Ureter (tissue), 1 donor: ENCODE measurements at places on chromosomes 1 and 21. TPM values are rescaled to one million over a fixed set of nuclear protein-coding genes. Genes with fewer than 3 reads are reported as not detected.

PTPN7 gene
- 4.2 TPM for total RNA-seq

C1orf167 gene
- 0.68 TPM for total RNA-seq

- no peak for DNase-seq
Measured at GRCh38 chr1:17485281-17485680, 45.8 kb upstream of the RCC2 start.

GRCh38 chr1:22075718-22076117 is 23.2 kb downstream of the CDC42 start:
- DNase-seq = no peak

PIGM gene
- total RNA-seq = 11.1 TPM

DNA sequence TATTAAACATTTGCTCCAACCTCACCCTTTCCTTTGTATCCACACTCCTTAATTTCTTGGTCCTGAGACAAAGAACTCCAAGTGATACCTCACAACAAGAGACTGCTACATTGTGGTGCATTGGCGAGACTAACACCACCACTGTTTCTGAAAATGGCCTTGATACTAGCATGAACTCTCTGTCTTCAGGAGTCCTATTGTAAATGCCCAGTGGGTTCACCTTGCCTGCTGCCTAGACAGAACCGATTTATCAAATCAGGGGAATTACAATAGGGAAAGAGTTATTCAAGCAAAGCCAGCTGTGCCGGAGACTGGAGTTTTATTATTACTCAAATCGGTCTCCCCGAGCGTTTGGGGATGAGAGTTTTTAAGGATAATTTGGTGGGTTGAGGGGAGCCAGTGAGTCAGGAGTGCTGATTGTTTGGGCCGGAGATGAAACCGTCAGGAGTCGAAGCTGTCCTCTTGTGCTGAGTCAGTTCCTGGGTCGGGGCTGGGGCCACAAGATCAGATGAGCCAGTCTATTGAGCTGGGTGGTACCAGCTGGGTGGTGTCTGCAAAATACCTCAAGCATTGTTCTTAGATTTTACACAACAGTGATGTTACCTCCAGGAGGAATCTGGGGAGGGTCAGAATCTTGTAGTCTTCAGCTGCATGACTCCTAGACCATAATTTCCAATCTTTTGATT is 83.1 kb downstream of the DESI2 start:
- DNase-seq = no peak

DNA sequence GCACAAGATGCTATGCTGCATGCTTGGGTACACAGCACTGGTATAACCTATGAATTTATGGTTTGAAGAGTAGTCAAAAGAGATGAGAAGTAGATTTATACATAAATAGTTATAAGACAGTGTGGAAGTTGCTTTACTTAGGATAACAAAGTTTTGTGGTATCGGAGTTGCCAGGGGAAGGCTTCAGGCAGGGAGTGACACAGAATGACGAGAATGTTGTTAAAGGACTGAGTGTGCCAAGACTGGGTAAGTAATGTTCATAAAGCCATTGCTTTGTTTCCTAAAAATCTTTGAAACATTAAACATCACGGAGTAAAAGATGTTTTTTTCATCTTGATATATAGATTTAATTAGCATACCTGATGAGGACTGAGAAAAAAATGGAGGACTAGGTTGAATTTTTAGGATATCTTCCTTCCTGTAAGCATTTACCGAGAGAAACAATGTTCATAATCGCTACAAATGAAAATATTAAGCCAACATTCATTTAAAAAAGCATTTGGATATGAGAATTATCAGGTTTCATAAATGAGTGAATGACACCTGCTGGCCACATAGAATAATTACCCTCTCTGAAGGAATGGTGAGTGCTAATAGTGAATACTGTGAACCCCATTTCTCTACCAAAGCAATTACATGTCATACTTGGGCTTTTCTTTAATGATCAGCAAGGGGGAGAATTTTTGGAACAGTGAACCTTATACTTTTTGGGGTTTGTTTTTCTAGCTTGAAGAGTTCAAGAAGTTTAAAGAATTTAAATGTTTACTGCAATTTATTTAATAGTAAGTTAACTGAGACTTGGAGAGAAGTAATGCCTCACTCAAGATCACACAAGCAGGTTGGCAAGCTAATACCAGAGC is 28.4 kb downstream of the EXTL2 start:
- DNase-seq = no peak

OPRD1 gene
- total RNA-seq = not detected

DNA sequence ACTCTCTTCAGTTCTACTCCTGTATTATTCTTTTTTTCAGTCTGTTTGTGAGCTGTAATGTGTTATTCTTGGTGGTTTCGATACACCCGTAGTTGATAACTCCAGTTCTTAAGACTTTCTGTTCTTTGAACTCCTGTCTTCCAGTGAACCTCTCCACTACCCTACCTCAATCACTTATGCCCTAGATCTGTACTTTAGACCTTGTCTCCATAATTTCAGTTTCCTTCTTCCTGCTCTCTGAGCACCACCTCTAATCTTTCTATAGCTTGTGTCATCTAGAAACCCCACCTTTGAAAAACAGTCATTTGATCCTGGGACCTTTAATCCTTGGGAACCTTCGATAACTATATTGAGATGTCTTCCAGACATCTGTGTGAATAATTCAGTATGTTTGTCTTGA is 159.3 kb downstream of the PIK3R3 start:
- DNase-seq = no peak

CBR3 gene
- total RNA-seq = 1.8 TPM

DNA sequence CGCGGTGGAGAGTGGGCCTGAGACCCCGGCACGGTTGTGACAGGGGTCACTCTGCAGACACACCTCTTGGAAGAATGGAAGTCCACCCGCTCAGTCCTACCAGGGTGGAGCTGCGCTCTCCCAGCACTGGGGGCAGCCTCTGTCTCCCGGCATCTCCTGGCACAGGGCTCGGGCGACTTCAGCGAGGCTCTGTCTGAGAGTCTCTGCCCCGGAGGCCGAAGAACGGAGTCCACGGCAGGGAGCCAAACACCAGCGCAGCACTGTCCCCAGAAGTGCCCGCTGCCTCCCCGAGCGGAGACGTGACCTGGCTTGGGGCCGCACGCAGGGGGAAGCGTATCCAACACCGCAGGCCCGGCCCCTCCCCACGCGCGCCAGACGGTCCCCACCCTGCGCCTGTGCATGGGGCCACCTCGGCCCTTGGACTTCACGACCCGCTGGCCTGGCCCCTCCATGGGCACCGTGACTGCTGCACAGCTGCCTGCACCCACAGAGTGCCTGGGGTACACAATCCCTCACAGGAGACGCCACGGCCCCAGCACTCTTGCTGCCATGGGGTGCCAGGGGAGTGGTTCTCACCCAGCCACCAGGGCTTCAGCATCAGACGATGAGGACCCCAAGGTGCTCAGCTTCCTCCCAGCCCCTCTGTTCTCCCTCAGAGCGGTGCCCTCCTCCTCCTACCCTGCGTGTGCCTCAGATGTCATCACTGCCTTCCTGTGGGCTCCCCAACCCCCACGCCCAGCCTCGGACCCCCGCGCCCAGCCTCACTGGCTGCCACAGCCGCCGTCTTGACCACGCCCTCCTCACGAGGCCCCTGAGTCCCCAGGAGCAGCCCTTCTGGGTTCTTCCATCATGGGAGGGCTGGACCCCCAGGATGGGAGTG is 14.9 kb upstream of the RNF223 start:
- DNase-seq = no peak
